ENCODE measurements at places on chromosomes 7 and 10.

- no peak for DNase-seq
Observed at GRCh38 chr7:118586248-118586647, 361.7 kb downstream of the ANKRD7 start.

- DNase-seq, result no peak
Observed at GRCh38 chr10:18689498-18689897, 30.3 kb downstream of the ARL5B start.

GRCh38 chr7:77651575-77652162, 44.6 kb upstream of the RSBN1L start:
- peak; percentile 28 for DNase-seq

GRCh38 chr10:23826421-23826820, 382.5 kb upstream of the KIAA1217 start:
- DNase-seq, result no peak

DNA sequence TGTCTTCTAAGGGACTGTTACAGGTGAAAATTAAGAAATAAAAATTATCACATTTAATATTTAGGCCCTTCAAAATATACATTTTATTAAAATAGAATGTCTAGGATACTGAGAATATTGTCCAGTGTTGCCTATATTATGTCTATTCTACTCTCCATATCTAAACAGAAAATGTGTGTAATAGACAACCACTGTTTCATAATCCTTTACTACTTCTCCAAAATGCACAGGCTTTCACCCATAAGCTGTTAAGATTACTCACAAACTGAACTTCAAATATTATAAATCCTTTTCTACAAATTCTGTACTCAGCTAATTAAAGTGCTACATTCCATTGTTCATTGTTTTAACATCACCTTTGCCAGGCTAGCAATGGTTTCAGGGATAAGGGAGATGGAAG, 56.7 kb upstream of the TFEC start:
- no peak for DNase-seq

DNA sequence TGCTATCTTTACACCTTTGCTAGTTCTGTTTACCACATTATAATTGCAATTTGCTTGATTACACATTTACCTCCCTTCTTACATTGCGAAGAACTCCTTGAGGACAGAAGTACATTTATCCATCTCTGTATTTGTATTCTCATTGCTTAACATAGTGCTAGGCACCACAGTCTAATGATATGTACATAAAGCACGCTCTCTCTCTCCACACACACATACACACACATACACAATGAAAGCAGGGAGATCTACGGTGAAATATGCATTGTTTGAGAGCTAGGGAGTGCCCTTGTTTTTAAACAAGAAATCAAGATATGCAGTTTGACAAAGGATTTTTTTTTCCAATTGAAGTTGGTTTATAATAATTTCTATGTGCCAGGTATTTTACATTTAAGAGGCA, 148.7 kb downstream of the BMPER start:
- no peak for DNase-seq

DNA sequence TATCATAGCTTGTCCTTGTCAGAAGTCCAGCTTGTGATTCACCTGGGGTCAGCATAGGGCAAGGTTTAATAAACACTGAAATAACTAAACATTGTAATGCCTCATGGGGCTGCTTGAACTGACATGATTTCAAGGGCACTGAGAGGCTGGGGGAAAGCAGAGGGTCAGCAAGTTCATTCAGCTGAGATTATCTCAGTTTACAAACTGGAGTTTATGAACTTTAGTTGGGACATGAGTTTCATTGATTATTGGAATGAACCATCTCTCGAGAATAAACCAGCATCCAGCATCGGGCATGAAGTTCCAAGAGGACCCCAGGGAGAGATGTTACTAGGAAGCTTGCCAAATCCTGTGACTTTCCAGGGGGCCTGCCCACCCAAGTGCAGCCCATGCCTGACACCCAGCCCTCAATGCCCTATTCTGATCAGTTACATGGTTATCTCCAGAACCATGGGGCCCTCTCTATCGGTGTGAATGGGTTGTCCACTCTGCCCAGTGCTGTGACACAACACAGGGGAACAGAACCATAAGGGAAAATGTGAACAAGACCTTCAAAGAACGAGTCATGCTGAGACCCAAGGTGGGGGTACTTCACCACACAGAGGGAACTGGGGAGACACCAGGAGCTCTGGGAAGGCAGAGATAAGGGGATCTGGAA, 7.9 kb upstream of the CYP3A7 start:
- no peak for DNase-seq

DNA sequence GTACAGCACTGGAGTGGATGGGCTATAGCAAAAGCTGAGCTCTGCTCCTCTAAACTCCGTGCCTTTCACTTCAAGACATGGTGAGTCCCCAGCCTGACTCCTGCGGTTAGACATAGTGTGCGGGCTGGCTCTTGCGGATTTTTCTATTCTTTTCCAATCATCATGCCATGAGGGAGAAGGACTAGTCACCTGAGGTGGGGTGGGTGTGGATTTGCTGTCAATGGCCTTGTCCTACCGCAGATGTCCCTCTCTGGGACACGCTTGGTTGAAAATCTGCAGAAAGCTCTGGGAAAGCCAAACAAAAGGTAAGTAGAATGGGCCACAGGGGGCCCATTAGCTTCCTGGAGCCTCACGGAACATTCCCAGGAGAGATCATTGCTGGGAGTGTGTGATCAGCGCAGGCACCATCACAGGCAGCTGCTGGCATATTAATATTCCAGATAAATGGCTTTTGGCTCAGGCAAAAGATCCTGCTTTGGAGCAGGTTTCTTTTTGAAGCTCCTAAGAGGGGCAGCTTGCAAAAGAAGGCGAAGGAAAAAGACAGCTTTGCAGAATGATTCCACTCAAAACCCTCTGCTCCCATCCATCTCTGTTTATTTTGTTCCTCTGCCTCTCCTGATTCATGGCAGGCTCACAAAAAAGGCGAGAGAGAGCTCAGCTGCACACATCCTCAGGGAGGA, 509.0 kb upstream of the ZMIZ1 start:
- DNase-seq, result no peak

- no peak for DNase-seq
Observed at GRCh38 chr10:6748981-6749635, 169.0 kb upstream of the PRKCQ start.

DNA sequence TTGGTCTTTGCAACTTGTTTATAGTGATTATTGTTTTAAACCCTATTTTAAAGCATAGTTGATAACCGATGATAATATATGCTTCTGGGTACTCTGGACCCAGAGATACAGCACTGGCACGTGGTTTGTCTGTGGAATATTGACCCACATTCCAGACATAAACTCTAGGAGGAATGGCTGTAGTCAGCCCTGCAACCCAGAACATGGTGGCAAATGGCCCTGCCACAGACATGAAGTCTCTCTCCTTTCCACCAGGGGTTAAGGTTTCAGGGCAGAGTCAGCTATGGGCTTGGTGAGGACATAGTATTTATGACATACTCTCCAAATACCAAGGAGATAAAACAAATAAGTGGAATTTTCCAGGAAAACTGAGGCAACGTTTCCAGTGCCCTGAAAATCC, 83.6 kb downstream of the NAMPT start:
- DNase-seq, result no peak

DNA sequence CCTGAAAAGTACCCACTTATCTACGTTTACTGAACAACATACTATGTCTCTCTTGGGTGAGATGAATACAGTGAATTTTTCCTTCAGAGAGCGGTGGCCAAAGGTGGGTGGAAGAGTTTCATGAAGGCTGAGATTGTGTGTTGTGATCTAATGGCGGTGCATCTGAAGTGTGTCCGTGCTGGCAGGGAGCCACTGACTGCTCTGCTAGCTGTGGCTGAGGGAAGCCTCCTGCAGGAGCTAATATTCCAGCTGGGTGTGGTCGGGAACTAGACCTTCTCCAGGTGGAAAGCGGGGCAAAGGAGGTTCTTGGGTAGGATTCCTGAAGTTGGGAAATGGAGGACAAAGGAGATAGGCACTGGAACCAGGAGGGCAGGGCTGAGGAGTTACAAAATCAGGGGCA, 69.2 kb upstream of the GRB10 start:
- DNase-seq, result no peak

- no peak for DNase-seq
Observed at GRCh38 chr10:91545838-91546237, 87.0 kb downstream of the PPP1R3C start.

- no peak for DNase-seq
Observed at GRCh38 chr10:84924131-84924530, 595.7 kb downstream of the CCSER2 start.

GRCh38 chr10:76902949-76903348, 734.7 kb downstream of the KCNMA1 start:
- no peak for DNase-seq

DNA sequence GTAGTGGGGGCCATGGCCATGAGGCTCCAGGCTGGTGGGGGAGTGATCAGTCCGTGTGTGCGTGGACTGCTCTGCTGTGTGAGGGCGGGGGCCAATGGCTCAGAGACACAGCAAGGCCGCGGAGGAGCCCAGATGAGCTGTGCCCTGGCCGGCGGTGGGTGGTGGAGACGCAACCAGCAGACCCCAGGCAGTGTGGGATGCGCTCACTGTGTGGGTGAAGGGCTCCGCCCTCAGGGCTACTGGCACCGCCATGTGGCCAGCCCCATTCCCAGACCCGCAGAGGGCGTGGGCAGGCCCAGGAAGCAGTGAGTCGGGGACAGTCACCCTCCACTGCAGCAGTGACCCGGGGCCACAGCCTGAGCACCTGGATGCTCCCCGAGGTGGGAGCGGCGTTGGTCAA, 9.1 kb downstream of the NKX6-2 start:
- no peak for DNase-seq

DNA sequence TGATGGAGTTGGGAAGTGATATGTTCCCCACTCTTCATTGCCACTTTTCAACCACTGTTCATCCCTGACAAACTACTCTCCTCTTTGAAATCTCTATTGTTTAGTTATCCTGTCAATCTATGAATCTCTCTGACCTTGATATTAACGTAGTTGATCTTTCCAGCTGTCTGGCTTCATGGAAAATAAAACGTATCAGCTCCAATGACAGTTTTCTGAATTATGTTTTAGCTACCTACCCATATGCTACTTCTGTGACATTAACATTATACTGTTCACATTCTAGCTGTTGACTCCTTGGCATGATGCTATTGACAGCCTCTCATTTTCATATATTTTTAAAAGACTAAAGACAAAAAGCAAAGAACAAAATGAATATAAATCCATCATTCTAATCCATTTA, 53.3 kb downstream of the PCLO start:
- no peak for DNase-seq

DNA sequence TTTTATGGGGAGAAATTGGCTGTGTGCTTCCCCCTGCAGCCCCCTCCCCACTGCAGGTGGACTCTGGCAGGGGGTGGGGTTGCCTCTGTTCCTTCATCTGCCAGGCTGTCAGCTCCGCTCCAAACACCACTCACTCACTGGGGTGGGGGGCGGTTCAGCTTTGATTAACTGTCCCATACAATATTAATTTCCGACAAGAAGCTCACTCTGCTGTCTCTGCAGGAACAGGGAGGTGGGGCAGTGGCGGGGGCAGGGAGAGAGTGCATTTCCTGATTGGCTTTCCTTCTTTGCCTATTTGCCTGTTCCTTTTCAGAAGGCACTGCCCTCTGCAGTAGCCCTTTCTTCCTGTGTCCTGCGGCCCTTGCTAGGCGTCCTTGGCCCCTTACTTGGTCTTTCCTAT, 500.8 kb downstream of the PLXNA4 start:
- DNase-seq, result no peak

GRCh38 chr7:107076781-107077698, 32.5 kb downstream of the PRKAR2B start:
- DNase-seq, result no peak

- DNase-seq, result no peak
Observed at GRCh38 chr7:936386-937054, 18.0 kb downstream of the ADAP1 start.

DNA sequence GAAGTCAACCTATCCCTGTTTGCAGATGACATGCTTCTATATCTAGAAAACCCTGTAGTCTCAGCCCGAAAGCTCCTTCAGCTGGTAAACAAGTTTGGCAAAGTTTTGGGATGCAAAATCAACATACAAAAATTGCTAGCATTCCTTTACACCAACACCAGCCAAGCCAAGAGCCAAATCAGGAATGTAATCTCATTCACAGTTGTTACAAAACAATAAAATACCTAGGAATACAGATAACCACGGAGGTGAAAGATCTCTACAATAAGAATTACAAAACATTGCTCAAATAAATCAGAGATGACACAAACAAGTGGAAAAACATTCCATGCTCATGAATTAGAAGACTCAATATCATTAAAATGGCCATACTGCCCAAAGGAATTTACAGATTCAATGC, 50.4 kb upstream of the ZNF365 start:
- DNase-seq, result no peak

DNA sequence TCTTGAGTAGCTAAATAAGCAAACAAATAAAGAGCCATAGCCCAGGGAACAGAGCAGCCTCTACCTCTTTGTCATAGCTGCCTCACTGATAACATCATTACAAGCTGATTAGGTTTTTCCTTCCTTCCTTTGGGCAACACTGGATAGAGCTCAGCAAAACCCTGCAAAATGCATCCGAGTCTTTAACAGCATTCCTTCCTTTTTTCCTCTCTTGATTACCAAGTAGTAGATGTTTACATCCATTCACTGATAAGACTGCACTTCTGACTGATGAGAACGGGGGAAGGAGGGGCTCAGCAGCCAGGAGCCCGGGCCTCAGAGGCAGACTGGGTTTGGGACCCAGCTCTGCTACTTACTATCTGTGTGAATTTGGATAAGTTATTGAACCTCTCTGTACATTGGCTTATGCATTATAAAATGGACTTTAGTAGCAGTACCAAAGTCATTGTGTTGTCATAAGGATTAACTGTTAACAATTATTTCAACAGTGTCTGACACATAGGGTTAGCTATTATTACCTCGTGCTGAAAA, 214.2 kb downstream of the ANK3 start:
- DNase-seq, result no peak

DNA sequence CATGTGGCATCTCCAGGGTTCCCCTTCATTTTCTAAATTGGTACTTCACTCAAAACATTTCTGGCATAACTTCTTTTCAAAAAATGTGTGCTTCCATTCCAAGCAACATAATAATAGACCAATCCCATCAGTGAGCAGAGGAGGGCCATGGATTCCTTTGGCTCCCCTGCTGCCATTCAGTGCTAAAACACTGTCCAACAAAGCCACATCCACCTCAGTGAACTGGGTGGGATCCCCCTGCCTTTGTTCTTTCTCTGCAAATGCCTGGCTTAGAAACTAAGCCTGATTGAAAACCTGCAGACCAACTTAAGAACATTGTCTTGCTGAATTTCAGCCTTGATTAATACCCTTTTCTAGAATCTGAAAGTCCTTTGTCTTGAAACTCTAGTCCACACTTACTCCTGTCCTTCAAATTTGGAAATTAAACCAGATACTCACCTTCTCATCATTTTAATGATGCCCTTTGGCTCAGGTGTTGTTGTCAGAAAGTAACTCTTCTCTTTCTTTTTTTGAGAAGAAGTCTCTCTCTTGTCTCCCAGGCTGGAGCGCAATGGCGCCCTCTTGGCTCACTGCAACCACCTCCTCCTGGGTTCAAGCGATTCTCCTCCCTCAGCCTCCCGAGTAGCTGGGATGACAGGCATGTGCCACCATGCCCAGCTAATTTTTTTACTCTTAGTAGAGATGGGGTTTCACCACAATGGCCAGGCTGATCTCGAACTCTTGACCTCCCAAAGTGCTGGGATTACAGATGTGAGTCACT, 132.3 kb downstream of the PLXNA4 start:
- DNase-seq, result no peak

GRCh38 chr10:110226543-110226925, 19.1 kb downstream of the MXI1 start:
- peak; percentile 84 for DNase-seq

Measured in central memory CD4-positive, alpha-beta T cell (primary cell).